NCI-H460 (cell line): ENCODE measurements at places on chromosomes 12 and 14.
A peak's percentile ranks its signal among the peaks of the same experiment; 100 is the strongest.

- DNase-seq: no peak
Observed at GRCh38 chr14:90567191-90567590, 170.4 kb downstream of the CALM1 start.

DNA sequence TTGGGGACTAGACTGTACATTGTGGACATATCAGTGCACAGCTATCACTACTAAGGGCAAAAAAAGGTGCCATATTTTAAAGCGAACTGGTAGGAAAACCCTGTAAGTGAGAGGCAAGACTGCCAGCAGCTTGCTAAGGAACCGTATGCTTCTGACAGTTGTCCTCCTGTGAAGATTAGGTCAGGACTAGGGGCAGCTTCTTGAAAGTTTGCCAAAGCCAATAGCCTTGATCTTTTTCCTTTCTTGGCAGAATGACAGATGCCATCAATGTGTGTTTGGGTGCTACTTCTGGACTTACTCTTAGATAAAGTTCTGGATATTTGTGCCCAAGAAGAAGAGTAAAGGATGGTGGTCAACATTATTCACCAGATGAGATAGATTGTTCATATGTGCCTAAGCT is 7.4 kb downstream of the DAAM1 start:
- DNase-seq: no peak

DNA sequence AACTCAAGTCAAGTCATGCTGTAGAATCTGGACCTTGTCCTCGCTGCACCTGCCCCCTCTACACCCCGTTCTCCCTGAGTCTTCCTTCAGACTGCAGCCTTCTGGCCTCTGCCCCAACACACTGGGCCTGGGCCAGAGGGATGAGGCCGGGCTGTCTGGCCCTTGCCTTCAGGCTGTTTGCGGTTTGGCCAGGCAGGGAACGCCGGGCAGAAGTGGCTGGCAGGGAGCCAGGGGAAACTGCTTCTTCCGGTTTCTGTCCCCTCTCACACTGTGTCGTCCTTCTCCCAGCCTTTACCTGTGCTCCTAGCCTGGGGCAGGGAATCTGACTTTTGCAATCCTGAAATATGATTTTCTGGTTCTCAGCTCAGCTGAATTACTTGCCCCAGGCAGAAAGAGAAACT is 13.5 kb downstream of the DGLUCY start:
- DNase-seq: no peak

- no peak for DNase-seq
Observed at GRCh38 chr12:110105986-110106385, 18.2 kb upstream of the IFT81 start.

DNA sequence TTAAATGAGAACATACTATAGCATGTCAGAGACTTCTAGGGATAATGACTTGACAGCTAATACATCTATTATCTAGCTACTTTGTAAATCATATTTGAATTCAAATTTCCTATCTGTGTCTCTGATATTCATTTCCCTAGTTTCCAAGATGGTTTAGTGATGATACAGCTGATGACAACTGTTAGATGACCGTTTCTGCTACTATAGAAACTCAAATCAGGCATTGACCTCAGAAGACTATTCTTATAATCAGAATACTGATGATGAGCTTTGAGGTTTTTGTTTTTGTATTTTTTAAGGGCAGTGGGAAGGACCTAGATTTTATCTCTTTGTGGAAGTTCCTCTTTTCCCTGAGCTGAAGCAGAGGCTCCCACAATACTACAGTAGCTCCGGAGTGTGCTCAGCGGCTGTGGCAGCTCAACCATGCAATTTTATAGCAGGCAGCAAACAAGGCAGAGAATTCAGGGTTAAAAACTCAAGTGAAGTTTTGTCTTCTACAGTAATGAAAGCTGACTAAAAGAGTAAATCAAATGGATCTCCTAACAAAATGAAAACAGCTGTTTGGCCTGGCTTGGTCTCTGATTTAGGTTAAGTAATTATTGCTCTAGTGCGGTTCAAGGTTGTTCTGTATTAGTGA is 145.1 kb downstream of the SLC25A21 start:
- DNase-seq: no peak

DNA sequence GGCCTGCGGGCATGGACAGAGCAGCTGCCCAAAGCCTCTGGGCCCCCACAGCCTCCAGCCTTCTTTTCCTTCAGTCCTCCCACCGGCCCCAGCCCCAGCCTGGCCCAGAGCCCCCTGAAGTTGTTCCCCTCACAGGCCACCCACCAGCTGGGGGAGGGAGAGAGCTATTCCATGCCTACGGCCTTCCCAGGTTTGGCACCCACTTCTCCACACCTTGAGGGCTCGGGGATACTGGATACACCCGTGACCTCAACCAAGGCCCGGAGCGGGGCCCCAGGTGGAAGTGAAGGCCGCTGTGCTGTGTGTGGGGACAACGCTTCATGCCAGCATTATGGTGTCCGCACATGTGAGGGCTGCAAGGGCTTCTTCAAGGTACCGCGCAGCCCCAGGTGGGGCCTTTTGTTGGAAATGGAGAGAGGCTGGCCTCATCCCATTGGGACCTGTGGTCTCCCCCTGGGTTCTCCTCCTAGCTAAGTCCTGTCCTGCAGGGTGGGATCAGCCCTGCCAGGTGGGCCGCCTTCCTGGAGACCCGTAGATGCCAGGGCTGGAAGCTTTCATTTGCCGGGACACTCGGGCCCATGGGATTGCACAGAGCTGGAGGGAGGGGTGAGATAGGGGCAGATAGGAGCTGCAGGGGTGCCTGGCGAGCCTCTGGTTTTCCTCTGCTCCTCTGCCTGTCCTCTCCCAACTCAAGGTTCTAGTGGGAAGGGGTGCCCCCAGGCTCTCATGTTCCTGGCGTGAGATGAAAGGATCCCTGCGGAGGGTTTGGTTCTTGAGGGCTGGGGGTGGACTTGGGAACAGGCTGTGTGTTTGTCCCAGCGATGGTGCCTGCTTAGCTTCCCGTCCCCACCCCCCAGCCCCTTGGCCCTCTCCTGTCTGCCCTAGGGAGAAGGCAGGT is 3.8 kb downstream of the NR4A1 start:
- no peak for DNase-seq

GRCh38 chr12:92408072-92408900 is 262.6 kb upstream of the BTG1 start:
- DNase-seq: peak; percentile 24

DNA sequence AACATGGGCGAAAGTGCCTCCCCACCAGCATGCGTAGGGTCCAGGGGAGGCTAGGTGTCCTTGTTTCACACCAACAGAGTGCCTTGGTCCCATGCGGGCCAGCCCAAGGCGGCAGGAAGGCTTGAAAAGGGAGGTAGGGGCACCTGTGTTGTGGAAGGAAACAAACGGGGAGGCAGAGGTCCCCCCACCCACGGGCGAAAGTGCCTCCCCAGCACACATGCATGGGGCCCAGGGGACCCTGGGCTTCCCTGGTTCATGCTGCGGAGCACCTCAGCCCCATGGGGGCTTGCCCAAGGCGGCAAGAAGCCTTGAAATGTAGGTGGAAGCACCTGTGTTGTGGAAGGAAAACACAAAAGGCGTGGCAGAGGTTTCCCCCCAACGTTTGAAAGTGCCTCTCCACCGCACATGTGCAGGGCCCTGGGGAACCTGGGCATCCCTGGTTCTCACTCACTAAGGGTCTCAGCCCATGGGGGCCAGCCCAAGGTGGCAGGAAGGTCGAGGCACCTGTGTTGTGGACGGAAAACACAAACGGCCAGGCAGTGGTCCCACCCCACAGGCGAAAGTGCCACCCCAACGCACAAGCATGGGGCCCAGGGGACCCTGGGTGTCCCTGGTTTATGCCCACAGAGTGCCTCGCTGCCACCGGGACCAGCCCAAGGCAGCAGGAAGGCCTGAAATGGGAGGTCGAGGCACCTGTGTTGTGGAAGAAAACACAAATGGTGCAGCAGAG is 374.7 kb downstream of the ALG10 start:
- DNase-seq: no peak
